ENCODE measurements at places on chromosomes 4 and X.
A peak's percentile ranks its signal among the peaks of the same experiment; 100 is the strongest.

DNA sequence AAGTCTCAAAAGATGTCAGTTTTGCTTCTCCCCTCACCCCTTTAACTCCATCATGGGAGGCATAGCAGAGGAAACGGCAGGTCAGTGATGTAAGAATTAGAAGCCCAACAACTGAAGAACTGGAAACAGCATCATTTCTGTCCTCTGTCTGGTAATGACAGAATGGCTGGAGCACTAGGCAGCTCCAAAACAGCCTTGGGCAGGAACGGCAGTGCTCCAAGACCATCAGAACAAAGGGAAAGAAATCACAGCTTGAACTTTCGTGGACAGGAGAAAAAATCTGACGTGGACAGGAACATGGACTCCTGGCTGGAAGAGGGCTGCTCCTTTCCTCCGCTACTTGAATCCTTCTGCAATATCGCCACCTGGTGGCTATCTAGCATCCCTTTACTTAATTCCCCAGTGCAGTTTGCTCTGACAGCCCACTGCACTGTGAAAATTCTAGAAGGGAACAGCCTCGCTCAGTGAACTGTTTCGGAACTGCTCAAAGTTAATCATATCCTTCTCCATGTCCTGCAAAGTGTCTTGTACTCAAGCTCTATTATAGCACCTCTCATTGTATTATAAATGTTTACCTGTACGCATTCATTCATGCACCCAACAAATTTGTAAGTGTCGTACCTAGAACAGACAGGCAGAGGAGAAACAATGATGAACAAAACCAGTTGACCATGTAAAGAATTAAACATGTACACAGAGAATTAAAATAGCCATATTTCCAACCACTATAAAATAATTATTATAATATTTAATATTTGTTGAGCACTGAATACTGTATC, 20.4 kb downstream of the SLC25A53 start:
- peak; percentile 55 for DNase-seq

DNA sequence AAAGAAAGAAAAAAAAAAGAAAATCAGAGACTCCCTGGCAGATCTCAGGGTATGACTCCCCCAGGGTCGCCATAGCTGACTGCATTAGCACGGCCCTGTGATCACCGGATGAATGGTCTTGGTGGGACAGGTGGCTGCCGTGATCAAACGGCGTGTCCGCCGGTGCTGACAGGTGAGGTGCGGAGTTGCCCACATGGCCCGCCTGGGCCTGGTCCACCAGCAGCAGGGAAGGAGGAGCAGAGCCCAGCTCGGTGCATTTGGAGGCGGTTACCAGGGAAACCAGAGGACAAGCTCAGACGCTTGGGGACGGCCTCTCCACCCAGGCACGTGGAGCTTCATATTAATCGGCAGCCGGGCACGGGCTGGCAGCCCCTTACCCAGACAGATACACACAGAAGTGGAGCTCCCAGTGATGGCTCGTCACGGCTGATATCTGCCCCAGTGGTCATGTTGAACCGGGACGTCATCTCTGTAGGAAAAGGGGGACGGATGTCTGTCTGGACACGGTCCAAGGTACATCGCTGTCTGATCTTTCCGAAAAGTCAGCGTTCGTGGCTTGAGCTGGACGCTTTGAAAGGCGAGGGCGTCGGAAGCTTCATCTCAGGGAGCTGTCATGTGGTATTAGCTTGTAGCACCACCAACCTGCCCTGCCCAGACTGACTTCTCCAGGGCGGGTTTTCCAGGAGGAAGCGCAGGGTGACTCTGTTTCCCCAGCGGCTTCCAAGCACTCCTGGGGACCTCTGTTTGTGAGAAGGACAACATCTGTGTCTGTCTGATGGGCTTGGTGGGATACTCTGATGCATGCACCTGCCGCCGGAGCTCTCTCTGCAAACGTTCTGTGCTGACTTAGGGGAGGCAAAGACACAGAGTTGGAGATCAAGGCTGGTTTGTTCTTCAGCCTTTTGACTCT, 180.7 kb downstream of the CRLF2 start:
- DNase-seq: no peak

GRCh38 chrX:120690344-120690743, 60.5 kb upstream of the C1GALT1C1 start:
- DNase-seq: no peak

- no peak for DNase-seq
Measured at GRCh38 chrX:49058794-49059193, at the start of gene CCDC120. Gene CCDC120 (plus strand): TSS chrX:49058999. CDS start chrX:49062042, 3,043 bp downstream.

GRCh38 chr4:167021545-167022155, 212.6 kb downstream of the SPOCK3 start:
- DNase-seq: peak; percentile 7

GRCh38 chrX:140917354-140918115, 84.9 kb upstream of the SPANXB1 start:
- no peak for DNase-seq

- no peak for DNase-seq
Measured at GRCh38 chr4:129077326-129077725, 16.0 kb downstream of the SCLT1 start.

DNA sequence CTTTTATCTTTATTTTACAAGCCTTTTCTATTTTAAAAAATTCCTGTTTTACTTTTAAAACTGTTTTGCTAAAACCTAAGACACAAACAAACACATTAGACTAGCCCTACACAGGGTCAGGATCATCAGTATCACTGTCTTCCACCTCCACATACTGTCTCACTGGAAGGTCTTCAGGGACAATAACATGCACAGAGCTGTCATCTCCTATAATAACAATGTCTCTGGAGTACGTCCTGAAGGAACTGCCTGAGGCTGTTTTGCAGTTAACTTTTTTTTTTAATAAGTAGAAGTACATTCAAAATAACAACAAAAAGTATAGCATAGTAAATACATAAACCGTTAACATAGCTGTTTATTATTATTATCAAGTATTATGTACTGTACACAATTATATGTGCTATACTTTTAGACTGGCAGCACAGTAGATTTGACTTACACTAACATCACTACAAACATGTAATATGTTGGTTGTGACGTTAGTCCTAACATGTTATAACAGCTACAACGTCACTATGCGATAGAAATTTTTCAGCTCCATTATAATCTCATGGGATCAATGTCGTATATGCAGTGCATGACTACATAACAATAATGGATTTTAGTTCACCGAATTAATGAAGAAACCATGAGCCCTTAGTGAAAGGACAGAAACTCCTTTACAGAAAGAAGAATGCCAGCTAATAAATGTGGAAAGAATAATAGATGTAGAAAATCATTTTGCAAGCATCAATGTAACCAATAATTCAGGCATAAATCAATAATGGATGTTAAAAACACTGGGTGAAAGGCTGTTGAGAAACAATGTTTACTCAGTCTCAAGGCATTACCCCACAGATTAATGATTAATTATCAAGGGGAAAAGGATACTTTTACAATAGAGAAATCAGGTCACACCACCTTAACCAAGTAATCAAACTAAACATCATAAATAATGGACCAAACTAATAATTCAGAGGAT, 49.2 kb downstream of the FBXW7 start:
- no peak for DNase-seq

GRCh38 chrX:97854086-97854485, 970.4 kb downstream of the RPA4 start:
- no peak for DNase-seq

GRCh38 chr4:6198278-6198677, 2.1 kb downstream of the JAKMIP1 start:
- no peak for DNase-seq

- DNase-seq: no peak
Measured at GRCh38 chr4:140408974-140409373, 18.5 kb downstream of the CLGN start.

DNA sequence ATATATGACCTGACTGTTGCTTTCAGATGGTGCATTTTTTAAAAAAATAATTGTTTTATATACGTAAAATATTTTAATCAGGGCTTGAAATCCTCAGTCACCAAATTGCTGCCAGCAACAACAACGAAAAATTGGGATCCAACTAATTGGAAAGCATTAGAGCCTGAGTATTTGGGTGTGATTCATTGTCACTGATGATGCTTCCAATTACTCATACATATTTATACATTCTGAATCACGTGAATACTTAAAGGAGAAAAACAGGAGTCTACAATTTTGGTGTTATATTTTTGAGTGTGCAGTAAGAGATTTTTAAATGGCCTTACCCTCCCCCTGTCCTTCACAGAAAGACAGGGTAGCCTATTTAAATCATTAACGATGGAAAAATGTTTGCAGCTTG, 765.6 kb upstream of the TENM3 start:
- DNase-seq: no peak

- peak; percentile 6 for DNase-seq
Measured at GRCh38 chr4:80035336-80035735, 37.7 kb downstream of the ANTXR2 start.

GRCh38 chr4:29046186-29046585, 1674.0 kb upstream of the PCDH7 start:
- no peak for DNase-seq

GRCh38 chrX:133314281-133314680, 96.1 kb upstream of the TFDP3 start:
- no peak for DNase-seq

- no peak for DNase-seq
Measured at GRCh38 chr4:130293692-130294091, 1197.7 kb downstream of the C4orf33 start.

- DNase-seq: no peak
Measured at GRCh38 chrX:121987163-121987562, 939.8 kb downstream of the GLUD2 start.

- DNase-seq: no peak
Measured at GRCh38 chrX:19179389-19179788, 57.1 kb upstream of the ADGRG2 start.

GRCh38 chr4:88819818-88820697, 122.4 kb upstream of the NAP1L5 start:
- DNase-seq: no peak

DNA sequence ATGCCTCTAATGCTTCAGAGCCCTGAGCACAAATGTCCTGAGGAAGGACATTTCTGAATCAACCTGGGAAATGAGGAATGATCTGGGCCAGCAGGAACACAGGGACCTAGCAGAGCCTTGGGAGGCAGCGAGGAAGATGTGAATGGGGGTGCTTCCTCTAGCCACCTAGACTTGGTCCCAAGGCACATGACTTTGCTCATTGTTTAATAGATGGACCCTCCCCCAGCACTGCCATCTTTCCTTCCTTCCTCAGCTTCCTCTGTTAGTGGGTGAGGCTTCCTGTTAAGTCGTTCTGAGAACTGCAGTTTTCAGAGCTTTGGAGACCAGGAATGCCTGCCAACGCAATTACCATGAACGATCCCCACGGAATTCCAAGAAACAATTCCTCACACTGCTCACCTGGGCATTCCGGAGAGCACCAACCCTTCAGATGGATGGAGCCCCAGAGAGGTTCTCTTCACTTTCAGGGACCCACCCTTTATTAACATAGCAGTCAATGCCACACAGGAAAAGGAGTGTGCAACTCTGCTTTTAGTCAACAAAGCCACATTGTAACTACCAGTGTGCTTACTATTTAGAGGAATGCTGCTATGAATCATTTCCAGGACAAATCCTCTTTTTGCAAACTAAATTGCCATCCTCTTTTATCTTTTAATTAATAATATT, 48.5 kb upstream of the STIM2 start:
- DNase-seq: no peak
